ENCODE measurements at places on chromosomes 3 and 15.

DNA sequence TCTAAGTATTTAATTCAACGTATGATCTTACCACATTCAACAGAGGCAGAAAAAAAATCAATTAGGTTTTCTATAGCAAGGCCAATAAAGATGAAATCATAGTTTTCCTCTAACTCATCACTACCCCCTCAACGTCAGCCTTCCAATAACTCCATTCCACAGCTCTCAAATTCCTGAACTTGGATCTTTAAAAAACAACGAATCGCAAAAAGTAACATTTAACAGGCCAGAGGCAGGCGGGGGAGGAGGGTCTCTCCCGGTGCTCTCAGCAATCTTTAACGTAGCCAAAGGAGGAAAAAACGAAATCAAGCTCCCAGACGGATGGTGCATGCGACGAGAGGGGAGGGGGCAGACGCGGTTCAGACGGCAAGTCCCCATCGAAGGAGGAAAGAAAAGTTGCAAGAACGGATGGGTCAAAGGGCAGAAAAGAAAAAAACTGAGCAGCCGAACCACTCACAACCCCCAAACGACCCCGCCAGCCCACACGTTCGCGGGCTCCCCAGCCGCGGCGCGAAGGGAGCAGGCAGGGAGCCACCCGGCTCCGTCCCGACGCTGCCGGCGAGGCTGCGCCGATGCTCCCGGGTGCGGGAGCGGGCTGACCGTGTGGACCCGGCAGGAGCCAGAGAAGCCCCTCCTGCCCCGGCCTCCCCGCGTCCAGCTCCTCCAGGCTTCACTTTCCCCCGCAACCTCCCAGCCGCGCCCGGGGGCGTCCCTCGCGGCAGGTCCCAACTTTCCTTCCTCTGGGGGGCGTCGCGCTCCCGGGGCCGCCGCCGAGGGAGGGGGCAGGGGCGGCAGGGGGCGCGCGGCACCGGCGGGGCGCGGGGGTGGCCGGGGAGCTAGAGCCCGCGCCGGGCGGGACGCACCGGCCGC, 703 bp downstream of the PEAK1 start:
- peaks cover 69% of the 10 kb centered on the region for H3K4me1 ChIP-seq
- H3K36me3 ChIP-seq = no peaks in the 10 kb centered on the region
- no peaks in the 10 kb centered on the region for H3K27me3 ChIP-seq
- H3K4me3 ChIP-seq = peak overlapping the region; percentile 98
- no peak for ATAC-seq

GRCh38 chr3:159186581-159186980, 384.7 kb downstream of the MFSD1 start:
- no peak overlapping the region for H3K4me3 ChIP-seq
- no peak for ATAC-seq
- H3K27me3 ChIP-seq = no peaks in the 10 kb centered on the region

DNA sequence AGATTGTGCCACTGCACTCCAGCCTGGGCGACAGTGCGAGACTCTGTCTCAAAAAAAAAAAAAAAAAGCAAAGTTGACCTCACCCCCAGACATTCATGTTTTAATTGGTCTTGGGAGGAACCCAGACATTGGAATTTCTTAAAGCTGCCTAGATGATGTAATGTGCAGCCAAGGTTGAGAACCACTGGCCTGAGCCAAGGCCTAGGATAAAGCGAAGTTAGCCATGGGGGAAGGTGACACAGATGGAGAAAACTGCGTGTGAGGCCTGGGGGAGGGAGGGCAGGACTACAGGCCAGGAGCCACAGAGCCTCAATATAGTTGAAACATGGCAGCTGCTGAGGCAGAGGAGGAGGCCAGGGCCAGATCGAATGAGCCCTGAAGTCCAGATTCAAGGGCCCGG, 21.0 kb downstream of the GLB1 start:
- H3K27ac ChIP-seq = no peak overlapping the region
- no peaks in the 10 kb centered on the region for H3K36me3 ChIP-seq
- no peaks in the 10 kb centered on the region for H3K4me1 ChIP-seq
- H3K27me3 ChIP-seq = no peaks in the 10 kb centered on the region
- H3K4me3 ChIP-seq = no peak overlapping the region
- no peak for ATAC-seq

DNA sequence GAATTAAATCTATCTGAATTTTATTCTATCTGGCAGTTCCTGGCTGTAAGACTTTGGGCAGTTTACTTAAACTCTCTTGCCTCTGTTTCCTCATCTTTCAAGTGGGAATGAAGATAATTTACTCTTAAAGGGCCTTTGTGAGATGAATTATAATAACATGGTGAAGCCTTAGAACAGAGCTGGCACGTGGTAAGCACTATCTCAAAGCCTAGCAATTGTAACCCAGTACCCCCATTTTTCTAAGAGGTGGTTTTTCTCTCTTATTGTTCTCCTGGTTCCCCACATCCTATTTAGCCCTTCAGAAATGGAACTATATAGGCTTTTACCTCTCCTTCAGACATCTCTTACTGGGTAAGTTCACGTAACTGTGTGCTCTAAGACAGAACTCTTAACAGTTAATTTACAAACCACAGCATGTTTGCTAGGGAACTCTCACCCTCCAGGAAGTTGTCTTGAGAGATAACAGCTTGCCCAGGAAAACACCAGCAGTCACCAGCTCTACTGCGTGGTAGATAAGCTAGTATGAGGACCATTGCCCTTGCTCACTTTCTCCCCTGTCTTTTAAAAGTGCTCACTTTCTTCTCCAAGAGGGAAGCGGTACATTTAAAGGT, 12.3 kb upstream of the CRBN start:
- H3K4me3 ChIP-seq = no peak overlapping the region
- no peak overlapping the region for H3K27ac ChIP-seq
- no peaks in the 10 kb centered on the region for H3K36me3 ChIP-seq
- H3K4me1 ChIP-seq = no peaks in the 10 kb centered on the region

DNA sequence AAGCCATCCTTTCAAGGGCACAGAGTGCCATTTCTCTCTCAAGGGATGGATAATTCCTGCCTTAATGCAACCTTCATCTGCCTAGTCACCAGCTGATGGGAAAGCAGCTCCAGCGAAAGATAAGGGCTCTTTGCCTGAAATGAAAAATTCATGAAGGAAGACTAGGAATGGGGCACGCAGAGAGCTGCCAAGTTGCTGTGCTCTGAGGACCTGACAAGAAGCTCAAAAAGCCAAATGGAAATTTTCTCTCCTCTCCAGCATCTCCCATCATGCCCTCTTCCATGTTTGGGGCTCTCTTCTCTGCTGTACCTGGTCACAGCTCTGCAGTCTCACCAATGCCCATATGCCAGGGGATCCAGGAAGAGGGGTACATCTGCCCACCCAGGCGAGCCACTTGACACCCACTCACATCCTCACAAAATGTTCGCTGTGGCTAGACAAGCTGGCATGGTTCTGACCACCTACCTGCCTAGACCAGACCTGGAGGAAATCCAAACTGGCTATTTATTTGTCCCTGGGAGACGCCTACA, 29.3 kb upstream of the ABHD2 start:
- H3K27ac ChIP-seq = no peak overlapping the region
- H3K4me3 ChIP-seq = no peak overlapping the region
- H3K27me3 ChIP-seq = no peaks in the 10 kb centered on the region
- H3K4me1 ChIP-seq = peaks cover 13% of the 10 kb centered on the region
- ATAC-seq = no peak
- H3K36me3 ChIP-seq = no peaks in the 10 kb centered on the region

DNA sequence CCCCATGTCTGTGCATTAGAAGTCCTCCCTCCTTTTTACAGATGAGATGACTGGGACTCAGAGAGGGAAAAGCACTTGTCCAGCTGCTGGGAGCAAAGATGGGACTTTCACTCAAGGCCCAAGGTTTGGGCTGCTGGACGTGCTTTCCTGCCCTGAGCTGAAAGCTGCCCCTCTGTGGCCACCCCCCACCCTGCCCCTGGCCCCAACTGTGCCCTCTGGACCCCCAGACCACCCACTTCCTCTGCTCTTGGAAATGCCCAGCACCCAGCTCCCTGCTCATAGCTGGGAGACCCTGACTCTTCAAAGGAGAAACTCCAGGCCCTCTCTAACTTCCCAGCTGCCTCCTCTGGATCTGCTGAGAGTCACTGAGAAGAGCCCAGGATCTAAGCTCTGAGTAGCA, 20.7 kb downstream of the GRIP2 start:
- no peaks in the 10 kb centered on the region for H3K4me1 ChIP-seq
- H3K36me3 ChIP-seq = no peaks in the 10 kb centered on the region
- no peak overlapping the region for H3K4me3 ChIP-seq
- H3K27me3 ChIP-seq = no peaks in the 10 kb centered on the region

- ATAC-seq = no peak
- H3K27ac ChIP-seq = no peak overlapping the region
- H3K4me1 ChIP-seq = no peaks in the 10 kb centered on the region
- no peak overlapping the region for H3K4me3 ChIP-seq
- no peaks in the 10 kb centered on the region for H3K27me3 ChIP-seq
- H3K36me3 ChIP-seq = no peaks in the 10 kb centered on the region
Observed at GRCh38 chr3:6770397-6770690, 90.6 kb upstream of the GRM7 start.

DNA sequence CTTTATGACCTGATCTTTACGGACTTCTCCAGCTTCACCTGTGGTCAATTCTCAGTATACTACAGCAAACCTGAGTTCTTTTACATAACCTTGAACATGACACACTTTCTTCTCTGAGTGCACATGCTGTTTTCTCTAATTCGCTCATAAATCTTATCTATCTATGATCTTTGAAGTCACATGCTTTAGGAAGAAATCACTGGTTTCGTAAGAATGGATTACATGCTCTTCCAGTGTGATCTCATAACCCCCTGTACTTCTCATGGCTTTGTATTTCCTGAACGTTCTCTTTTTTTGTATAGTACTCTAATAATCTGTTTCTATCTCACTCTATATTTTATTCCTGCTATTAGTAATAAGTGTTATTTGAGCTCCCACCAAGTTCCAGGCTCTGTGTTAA, 1165.2 kb downstream of the TBL1XR1 start:
- ATAC-seq = no peak
- no peaks in the 10 kb centered on the region for H3K4me1 ChIP-seq
- H3K36me3 ChIP-seq = no peaks in the 10 kb centered on the region
- H3K27ac ChIP-seq = no peak overlapping the region
- no peaks in the 10 kb centered on the region for H3K27me3 ChIP-seq
- no peak overlapping the region for H3K4me3 ChIP-seq

- no peaks in the 10 kb centered on the region for H3K36me3 ChIP-seq
- H3K4me3 ChIP-seq = no peak overlapping the region
- no peak overlapping the region for H3K27ac ChIP-seq
- peaks cover 27% of the 10 kb centered on the region for H3K27me3 ChIP-seq
- H3K4me1 ChIP-seq = peaks cover 33% of the 10 kb centered on the region
Observed at GRCh38 chr3:58586776-58587192, 9.6 kb upstream of the FAM107A start.

GRCh38 chr15:67900621-67901147, 60.8 kb upstream of the RNU6-1 start:
- H3K27ac ChIP-seq = no peak overlapping the region
- H3K4me3 ChIP-seq = no peak overlapping the region
- H3K36me3 ChIP-seq = no peaks in the 10 kb centered on the region
- H3K4me1 ChIP-seq = peaks cover 7% of the 10 kb centered on the region
- ATAC-seq = no peak

DNA sequence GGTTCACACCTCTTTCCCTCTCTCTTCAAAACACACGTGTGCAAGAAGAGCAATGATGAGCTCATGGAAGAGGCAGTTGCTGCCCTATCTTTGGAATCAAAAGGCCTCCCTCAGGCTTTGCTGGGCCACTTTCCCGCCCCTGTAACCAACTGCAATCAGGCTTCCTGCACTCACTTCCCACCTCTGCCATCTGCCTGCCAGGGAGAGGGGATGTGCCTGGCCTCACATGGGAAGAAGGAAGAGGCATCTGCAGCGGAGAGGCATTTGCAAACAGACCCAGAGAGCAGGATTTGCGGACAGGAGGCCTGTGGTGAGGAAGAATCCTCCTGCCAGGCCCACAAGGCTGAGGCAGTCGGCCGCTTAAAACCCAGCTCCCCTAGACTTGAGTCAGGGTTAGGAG, 175.6 kb upstream of the ATP10A start:
- H3K27me3 ChIP-seq = no peaks in the 10 kb centered on the region
- no peak for ATAC-seq
- no peak overlapping the region for H3K27ac ChIP-seq
- H3K4me1 ChIP-seq = no peaks in the 10 kb centered on the region
- H3K4me3 ChIP-seq = no peak overlapping the region

- no peak overlapping the region for H3K27ac ChIP-seq
- no peaks in the 10 kb centered on the region for H3K36me3 ChIP-seq
- no peaks in the 10 kb centered on the region for H3K4me1 ChIP-seq
Observed at GRCh38 chr3:174583396-174583795, 275.7 kb upstream of the NAALADL2 start.

DNA sequence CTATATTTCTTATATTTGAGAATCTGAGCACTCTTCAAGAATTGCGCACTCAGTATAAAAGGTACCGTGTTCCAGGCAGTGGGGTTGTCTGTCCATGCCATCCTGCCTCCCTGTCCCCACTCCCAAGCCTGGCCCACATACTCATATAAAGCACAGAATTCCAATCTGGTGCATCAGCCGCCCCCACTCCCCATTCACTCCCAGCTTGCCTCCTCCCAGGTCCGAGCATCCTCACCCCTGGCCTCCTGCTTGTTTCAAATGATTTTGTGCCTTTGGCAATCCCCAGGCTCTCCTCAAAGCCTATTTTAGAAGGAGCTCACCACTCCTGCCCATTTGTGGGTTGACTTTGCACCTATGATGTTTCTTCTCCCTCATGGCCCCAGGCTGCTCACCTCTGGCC, 22.2 kb upstream of the IGF1R start:
- no peaks in the 10 kb centered on the region for H3K36me3 ChIP-seq
- no peak for ATAC-seq
- H3K27ac ChIP-seq = no peak overlapping the region
- H3K4me3 ChIP-seq = no peak overlapping the region
- no peaks in the 10 kb centered on the region for H3K4me1 ChIP-seq

DNA sequence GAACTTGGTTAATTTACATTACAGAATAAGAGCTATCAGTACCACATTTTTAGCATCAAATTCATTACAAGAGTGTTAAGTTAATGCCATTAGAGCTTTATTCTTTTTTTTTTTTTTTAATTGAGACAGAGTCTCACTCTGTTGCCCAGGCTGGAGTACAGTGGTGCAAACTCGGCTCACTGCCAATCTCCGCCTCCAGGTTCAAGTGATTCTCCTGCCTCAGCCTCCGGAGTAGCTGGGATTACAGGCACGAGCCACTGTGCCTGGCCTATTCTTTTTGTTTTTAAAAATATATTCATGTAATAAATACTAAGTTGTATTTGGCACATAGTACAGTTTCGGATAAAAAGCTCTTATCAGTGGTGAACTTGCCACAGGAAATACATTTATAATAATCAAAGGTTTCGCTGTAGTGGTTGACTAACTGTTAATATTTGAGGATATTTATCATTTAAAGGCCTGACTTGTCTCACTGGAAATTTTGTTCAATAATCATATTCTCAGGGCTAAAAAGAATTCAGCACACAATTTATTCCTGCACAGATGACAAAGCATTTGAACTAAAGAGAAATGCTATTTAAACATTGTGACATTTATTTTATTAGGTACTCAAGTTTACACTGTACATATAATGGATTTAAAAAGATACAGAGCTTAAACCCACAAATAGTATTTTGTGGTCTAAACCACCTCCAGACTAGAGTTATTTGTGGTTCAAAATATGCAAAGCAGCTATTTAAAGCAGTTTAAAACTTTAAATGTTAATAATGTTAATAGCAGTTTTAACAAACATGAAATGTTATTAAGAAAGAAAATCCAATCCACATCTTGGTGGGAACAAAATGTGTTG, 6.1 kb upstream of the LEKR1 start:
- ATAC-seq = no peak
- no peaks in the 10 kb centered on the region for H3K27me3 ChIP-seq
- H3K4me1 ChIP-seq = peaks cover 22% of the 10 kb centered on the region
- H3K36me3 ChIP-seq = no peaks in the 10 kb centered on the region
